ENCODE measurements at places on chromosomes 1 and 21.

DNA sequence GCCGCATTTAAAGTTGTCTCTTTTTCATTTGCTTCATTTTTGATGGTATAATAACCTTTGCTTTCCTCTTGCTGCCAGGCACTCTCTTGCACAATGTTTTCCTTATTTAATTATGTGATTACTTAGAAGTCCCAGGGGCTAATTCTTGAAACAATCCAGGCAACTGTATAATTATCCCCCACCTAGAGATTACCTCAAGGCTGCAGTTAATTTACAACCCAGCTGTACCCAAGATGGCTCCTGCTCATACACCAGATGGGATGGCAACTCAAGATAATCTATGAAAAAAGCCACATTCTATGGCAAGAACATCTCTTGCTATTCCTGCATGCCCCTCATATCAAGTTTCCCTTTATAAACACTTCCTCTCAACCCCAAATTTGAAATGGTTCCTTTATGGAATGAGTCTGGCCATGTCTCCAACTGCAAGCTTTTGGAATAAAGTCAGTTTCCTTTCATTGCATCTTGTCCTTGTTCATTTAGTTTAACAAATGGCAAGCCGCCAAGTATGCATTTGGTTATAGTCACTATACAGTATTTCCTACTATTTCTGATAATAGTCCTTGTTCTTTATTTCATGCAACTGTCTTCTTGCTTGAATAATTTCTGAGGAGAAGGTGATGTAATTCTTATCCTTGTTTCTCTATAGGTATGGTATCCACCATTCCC lies 1042.6 kb downstream of the PLA2G4A start:
- DNase-seq: no peak

DNA sequence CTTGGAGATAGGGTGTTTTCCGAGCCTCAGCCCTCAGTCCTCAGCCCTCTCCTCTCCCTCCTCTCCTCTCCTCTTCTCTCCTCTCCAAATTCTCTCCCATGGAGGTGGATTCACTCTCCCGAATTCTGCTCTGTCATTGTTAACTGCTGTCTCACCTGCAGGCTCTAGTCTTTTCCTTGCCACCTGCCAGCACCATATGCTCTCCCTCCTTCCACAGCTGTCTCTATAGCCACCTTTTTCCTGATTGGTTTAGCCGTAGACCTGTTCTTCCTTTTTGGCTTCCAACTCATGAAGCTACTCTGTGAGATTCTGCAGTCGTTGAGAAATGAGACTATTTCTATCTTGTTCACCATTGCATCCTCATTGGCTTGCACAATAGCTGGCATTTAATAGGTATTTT lies 19.7 kb downstream of the COG2 start:
- DNase-seq: no peak

DNA sequence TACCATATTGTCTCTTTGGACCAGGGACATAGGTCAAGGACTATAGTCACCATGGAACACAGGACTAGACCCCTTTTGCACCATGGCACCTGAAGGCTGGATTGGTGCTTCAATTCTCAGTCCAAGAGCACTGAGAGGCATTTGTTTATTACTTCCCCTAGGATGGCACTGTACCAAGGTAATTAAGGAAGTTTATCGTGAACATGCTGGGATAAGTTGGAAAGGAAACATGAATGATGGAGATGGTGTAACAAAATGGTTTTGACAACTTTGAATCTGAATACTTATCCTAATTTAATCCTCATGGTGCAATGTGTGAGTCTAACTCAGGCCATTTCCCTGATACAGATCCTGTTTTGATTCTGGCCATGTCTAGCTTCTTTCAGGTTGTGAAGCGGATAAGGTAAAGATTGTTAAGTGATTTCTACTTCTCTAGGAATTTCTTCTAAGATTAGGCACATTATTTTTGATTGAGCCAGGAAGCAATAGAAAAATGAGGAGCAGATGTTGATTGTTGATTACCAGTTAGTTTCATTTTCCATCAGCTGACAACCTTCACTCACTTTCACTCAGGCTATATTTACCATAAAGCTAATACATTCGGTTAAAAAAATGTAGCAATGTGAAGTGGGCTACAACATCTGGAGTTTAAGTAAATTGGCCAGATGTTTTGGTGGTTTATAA lies 37.3 kb upstream of the SIPA1L2 start:
- no peak for DNase-seq

GRCh38 chr21:38223893-38224540 lies 32.8 kb upstream of the KCNJ15 start:
- no peak for DNase-seq

DNA sequence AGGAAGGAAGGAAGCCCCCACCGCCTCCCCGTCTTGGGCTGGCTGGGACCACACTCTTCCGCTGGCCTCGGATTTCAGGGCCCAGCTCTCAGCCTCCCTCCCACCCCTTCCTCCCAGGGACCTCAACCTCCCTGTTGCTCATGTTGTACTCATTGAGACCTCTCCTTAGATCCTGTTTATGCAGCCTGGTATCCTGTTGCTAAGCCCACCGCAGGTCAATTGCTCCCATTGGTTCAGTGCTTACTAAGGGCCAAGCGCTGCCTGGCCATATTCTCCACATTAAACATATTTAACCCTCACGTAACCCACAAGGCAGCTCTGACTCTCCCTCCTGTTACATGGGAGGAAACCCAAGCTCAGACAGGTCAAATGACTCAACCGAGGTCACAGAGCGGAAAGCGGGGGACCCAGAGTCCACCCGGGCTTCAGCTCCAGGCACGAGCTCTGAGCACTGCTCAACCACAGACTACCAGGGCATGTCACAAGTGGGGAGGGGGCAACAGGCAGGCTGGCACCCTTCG lies 23.2 kb upstream of the H6PD start:
- DNase-seq: no peak

DNA sequence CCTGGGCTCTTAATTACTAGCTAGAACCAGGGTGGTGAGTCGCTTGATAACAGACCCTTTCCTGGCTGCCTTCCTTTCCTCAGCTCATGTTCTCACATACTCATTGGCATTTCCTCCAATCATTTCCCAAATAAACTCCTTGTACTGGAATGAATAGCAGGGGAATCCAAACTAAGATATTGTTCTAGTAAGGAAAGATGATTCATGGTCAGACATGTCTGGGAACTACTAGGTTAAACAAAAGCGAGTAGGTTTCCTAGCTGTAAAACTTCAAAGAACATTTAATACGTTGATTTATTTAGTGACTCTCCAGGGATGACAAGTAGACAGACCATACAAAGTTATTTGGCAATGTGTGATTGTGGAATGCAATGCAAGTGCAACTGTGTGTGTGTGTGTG lies 121.2 kb upstream of the KCNJ6 start:
- no peak for DNase-seq

- no peak for DNase-seq
These were observed 101.3 kb downstream of the FAF1 start for GRCh38 chr1:50858761-50859160.

- DNase-seq: no peak
These were observed 19.3 kb downstream of the TEX38 start for GRCh38 chr1:46690931-46691421.

DNA sequence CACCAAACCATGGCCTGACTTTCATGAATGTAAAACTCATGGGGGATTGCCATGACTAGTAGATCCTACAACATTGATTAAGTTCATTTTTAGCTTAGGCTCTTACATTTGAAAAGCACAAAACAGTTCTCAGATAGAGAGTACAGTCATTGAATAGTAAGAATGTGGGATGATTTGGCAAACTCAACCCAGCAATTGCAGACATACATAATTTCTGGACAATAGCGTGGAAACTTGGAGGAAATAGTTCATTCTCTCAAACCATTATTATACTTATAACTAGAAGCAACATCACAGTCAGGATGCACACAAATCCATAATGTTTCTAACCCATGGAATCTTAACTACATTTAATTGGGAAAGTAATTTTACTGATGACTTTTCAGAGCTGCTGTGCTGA lies 598.2 kb downstream of the LMO4 start:
- DNase-seq: no peak

DNA sequence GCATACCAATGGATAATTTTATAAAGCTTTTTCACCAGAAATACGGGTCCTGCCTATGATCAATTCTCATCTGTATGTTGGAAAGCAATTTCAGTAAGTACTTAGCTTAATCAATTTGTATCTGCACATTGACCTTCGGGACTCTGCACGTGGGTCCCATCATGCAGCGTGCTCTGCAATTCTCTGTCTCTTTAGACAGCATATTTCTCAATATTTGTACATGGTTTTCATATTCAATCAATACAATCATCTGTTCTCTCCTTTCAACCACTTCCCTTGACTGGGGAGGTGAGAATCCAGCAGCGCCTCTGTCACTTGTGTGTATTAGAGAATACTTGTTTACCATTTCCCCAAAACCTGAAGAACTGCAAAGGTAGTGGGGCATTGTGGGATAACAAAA lies 220.5 kb downstream of the TNR start:
- DNase-seq: no peak

- DNase-seq: peak; percentile 34
These were observed 16.2 kb downstream of the ATP1A4 start for GRCh38 chr1:160167580-160167979.

GRCh38 chr1:243475966-243476365 lies 220.1 kb downstream of the SDCCAG8 start:
- no peak for DNase-seq

GRCh38 chr1:59195151-59195550 lies 101.7 kb upstream of the FGGY start:
- no peak for DNase-seq

All from activated T-cell treated with anti-CD3 and anti-CD28 coated beads, Interleukin-2, amount 50 U/mL, for 48 hours (primary cell).